Stimulated activated CD4-positive, alpha-beta T cell treated with anti-CD3 and anti-CD28 coated beads, Interleukin-12 subunit alpha, Interleukin-12 subunit beta, amount 100 ng/mL, for 48 hours (primary cell): ENCODE measurements at places on chromosomes 2 and 18.

DNA sequence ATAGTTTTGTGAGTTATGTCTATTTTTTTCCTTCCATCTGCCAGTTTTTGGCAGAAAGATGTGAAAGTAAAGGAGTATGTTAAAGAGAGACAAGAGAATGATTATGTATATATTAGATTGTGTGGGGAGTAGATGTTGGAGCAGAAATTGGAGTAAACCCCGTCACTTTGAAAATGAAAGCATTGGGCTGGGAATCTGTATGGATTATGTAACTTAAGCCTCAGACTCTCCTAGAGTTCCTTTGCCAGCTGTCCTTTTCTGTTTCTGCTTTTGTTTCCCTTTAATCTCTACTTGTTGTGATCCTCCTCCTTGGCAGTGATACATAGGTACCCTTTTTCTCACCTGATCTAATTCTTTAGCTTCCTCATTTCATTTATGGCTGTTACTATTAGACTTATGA, 19.2 kb downstream of the CCDC138 start:
- DNase-seq, result no peak

DNA sequence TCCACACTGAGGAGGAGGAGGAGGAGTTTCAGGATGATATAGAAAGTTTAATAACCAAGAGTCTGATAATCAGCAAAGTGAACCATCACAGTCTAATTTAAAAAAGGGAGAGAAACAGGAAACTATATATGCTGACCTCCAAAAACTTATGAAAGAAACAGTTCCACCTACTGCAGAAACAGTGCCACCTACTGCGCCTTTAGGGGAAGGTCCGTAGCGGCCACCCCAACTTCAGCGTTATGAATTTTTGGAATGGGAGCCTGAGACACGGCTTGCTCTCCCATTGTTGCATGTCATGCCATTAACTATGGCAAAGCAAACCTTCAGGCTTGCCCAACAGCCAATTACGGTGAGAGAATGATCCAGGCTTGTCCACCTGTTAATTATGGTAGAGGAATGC, 1719.2 kb upstream of the LRRTM1 start:
- DNase-seq, result no peak

DNA sequence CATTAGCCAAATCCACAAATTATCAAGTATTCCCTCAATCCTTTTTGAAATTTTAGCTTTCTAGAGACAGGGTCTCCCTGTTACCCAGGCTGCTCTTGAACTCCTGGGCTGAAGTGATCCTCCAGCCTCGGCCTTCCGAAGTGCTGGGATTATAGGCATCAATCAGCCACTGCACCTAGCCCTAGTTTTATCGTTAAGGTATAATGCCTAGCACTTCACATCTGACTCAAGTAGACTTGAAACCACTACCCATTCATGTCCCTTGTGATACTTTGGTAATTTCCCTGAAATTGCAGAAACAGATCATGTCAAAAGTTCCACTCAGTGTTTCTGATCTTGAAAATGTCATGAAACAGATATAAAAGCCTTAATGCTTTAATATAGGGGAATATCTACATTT, 26.3 kb downstream of the MEX3C start:
- no peak for DNase-seq

GRCh38 chr2:178247250-178247649, 52.9 kb downstream of the OSBPL6 start:
- DNase-seq, result no peak

DNA sequence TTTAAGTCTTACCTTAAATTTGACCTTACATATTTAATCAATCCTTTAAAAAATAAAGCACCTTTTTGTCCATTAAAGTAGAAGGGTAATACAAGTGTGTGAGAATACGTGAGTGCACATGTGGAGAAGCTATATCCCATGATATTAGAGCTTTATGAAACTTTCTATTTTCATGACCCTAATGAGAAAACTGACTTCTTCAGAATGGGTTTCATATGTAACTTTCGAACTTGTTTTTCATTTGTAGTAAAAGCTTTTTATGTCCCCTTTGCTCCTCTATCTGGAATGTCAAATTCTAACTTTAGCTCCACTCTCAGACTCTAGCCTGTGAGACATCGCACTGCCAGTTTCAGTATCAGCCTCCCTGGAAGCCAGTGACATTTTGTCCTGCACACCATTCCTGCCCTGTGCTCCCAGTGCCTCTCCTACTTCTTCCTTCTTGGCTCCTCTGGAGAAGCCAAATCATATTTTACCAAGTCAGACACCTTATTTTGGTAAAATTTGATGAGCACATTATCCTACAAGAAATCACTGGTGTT, 42.0 kb downstream of the MAPRE2 start:
- DNase-seq, result no peak

DNA sequence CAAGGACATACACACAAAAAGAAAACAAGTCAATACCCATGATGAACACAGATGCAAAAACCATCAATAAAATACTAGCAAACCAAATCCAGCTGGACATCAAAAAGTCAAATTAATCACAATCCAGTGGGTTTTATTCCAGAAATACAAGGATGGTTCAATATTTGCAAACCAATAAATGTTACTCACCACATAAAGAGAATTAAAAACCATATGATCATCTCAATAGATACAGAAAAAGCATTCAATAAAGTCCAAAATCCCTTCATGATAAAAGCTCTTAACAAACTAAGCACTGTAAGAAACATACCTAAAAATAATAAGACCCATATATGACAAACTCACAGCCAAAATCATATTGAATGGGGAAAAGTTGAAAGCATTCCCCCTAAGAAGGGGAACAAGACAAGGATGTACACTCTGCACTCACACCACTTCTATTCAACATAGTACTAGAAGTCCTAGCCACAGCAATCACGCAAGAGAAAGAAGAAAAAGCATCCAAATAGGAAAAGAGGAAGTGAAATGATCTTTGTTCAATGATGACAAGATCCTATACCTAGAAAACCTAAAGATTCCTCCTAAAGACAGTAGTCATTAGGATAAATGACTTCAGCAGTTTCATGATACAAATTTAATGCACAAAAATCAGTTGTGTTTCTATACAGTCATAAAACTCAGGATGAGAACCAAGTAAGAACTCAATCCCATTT, 62.6 kb downstream of the TRAPPC8 start:
- DNase-seq, result no peak

GRCh38 chr18:76506974-76507764, 12.1 kb upstream of the ZNF516 start:
- DNase-seq, result no peak

GRCh38 chr2:166173263-166173662, 45.4 kb upstream of the SCN1A start:
- DNase-seq, result no peak

- DNase-seq, result no peak
Measured at GRCh38 chr18:59657012-59657411, 40.2 kb downstream of the CCBE1 start.

GRCh38 chr2:176508984-176509740, 239.9 kb downstream of the MTX2 start:
- no peak for DNase-seq

DNA sequence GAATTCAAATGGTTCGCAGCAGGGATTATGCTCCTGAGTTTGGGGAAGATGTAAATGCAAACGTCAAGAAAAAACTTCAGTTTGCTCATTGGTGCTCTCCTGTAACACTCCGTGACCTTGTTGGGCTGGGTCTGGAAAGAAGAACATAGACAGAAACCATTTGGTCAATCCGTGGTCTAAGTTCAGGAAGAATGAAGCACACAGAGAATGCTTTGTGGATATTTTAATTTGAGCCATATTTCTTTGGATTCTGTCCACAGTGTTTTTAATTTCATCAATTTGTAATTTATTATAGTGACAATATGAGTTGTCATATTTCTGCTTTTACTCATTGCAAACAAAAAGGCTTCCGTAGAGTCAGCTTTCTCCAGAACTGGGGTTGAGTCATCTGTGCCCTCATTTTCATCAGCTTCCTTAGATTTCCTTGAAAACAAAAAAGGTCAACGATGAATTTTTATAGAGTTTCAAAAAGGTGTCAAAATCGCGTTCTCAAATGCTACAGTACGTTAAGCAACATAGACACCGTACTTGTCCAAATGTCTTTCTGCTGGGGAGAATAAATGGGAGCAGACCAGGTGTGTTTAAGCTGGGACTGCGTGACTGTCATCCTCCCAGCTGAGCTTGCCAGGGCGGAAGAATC, 606.4 kb downstream of the RNF144A start:
- no peak for DNase-seq

DNA sequence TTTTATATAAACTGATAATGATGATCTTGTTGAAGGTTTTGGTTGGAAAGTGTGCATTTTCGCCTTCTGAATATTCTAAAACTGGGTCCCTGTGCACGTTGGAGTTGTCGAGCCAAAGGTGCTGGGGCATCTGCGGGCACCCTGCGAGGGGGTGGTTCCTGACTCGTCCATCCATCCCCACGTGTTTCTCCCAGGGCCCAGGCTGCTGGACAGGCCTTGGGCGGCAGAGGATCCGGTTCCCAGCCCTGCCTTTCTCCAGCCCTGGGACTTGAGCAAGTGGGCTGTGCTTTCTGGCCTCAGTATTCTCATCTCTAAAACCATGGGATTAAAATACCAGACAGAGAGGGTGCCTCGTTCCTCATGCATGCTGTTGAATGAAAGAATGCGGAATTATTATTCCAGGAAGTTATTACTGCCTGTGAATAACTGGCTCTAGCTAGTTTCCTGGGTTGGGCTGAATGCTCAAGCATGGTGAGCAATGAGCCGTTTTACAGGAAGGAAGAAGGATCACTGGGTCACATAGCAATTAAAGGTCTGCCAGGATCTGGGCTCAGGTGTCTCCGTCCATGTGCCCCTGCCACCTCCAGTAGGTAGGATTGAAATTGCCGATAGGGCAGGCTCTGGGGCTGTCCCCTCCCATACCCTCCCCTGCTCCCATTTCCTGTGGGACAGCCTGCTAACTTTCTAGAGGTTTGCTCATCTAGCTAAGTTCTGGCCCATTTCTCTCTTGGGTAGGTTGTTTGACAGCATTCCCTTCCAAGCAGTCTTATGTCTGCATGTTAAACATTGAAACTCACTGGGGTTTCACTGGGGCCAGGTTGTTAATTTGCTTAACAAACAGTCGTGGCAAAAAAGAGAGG, 77.2 kb upstream of the HS6ST1 start:
- no peak for DNase-seq

DNA sequence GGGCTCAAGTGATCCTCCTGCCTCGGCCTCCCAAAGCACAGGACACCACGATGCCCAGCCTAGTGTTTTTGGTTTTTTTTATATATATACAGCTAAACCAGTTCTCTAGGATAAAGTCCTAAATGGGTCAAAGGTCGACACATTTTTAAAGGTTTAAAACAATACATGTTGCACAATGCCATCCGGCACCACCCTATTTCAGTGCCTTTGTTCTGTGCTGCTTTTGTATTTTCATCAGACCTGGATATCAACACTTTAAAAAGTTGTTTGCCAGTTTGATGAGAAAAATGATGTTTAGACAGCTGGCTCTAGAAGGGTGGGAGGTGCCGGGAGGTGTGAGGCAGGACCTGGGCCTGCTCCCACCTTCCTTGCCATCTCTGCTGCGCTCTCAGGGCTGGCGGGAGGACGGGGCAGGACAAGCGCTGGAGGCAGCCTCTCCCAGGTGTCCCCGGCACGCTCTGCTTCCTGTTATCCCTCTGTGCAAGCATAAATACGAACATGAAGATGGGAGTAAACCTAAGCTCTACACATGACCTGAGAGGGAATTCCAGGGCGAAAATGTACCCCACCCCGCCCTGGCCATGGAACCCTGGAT, 103.7 kb downstream of the HS6ST1 start:
- DNase-seq, result no peak

DNA sequence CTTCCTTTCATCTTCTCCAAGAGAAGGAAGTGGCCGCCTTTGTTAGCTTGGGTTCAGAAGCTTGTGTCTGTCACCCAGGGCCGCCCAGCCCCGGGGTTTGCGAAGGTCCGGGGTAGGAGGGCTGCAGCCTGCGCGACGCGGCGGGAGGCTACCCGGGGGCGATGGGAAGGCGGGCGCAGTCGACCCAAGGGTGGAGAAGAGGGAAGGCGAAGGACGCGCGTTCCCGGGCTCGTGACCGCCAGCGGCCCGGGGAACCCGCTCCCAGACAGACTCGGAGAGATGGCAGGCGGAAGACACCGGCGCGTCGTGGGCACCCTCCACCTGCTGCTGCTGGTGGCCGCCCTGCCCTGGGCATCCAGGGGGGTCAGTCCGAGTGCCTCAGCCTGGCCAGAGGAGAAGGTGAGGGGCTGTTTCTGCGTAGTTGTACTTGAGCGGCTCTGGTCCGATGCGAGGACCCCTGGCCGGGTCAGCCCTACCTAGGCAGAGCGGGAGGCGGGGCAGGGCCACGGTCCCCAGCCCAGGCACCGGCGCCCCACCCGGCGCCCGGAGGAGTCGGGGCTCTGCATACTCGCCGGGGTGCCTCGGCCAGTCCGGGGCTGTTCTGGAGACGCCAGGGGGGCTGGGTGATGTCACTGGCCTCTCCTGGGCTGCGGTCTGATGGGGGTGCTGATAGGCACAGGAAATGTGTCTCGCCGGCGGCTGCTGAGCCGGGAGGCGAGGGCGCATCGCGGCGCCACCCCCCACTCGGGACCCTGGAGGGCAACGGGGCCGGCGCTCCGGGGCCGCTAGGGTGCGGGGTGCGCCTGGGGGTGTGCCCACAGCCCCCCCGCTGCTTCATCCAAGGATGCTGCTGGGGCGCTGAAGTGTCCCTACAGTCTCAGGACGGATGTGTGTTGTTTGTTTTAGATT, at the start of gene QPCT:
Gene QPCT, plus strand, starts transcription at position 178 of the 909 bp plus-strand sequence. Its CDS starts 102 bp downstream, at position 280.
- no peak for DNase-seq

- DNase-seq, result no peak
Measured at GRCh38 chr2:172412984-172413492, 14.3 kb upstream of the ITGA6 start.

DNA sequence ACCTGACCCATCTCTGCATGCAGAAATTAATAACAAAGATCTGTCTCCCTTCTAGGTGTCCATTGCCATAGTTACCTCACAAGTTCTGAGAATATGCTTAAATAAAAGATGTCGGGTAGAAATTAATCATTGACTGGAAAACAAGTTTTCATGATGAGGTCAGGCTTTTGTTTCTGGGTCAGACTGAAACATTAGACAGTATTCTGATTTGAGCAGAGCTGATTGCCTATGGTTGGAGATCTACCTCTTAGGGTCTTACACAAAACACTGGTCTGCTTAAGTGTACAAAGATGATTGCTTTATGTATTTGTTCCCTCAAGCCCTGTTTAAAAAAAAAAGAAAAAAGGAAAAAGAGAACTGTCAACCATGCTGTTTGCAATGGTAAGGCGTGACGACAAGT, 956.4 kb downstream of the CPS1 start:
- DNase-seq, result no peak

DNA sequence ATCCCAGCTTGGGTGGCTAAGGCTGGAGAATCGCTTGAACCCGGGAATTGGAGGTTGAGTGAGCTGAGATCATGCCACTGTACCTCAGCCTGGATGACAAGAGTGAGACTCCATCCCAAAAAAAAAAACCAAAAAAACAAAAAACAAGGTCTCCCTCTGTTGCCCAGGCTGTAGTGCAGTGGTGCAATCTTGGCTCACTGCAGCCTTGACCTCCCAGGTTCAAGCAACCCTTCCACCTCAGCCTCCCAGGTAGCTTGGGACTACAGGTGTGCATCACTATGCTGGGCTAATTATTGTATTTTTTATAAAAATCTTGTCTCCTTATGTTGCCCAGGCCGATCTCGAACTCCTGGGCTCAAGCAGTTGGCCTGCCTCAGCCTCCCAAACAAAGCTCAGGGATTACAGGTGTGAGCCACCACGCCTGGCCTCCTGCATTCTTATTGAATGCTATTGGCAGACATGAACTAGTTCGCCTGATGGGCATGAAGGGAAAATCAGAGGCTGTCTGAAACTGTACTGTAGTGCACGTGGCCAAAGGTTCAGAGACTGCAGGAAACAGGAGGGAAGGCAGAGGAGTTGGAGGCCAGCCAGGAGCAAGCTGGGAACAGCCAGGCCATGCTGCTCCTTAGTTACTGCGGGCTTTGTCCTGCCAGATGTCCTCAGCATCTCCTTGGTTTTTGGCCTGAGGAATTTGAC, 16.0 kb upstream of the ASXL2 start:
- no peak for DNase-seq
